ENCODE measurements at places on chromosomes 5 and 9.

DNA sequence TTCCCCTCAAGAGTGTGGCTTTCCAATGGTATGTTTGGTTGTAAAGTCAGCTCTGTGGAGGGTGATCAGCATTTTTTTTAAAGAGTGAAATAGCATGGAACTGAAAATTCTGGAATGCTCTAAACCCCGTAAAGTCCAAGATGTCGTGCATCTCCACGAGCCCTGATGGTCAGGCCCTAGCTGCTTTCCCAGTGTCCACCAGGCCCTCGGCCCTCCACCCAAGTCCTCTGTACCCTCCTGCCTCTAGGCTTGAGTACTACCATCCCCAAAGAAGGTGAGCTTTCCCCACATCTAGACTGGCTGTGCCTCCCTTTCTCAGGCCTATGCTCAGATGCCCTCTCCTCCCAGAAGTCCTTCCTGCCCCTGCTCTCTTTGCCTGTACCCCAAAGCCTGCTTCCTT, 280.3 kb downstream of the GADD45G start:
- DNase-seq: no peak

DNA sequence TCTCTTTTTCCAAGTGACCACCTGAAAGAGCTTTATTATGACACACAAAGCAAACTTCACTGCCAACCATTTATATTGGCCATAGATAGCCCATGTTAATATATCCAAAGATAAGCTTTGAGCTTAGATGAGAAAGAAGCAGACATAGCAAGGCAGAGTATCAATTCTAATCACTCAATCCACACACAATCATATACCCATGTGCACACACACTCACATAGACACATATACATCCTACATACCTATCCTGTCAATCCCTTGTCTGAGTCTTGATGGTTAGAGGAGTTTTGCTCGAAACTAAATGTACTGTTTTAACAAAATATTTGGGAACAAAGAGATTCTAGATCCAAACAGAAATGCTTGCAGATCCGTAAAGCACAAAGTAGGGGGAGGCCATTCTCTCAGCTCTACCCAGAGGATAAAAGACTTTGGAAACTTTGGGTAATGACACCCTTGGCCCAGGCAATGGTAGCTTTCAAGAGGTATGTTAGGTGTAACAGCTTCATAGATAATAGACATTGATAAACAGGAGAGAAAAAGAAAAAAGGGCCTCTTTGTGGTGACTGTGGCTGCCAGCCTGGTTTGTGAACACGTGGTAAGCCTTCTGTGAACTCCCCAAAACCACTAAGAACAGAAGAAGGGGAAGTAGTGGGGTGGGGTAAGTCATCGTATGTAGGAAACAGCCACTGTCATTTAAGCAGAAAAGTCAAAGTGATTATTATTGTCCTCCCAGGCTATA, 121.6 kb downstream of the TLR4 start:
- no peak for DNase-seq

- no peak for DNase-seq
Observed at GRCh38 chr5:125325488-125326149, 579.2 kb upstream of the ZNF608 start.

- peak; percentile 9 for DNase-seq
Observed at GRCh38 chr5:28779161-28779754, 1740.9 kb upstream of the CDH9 start.

DNA sequence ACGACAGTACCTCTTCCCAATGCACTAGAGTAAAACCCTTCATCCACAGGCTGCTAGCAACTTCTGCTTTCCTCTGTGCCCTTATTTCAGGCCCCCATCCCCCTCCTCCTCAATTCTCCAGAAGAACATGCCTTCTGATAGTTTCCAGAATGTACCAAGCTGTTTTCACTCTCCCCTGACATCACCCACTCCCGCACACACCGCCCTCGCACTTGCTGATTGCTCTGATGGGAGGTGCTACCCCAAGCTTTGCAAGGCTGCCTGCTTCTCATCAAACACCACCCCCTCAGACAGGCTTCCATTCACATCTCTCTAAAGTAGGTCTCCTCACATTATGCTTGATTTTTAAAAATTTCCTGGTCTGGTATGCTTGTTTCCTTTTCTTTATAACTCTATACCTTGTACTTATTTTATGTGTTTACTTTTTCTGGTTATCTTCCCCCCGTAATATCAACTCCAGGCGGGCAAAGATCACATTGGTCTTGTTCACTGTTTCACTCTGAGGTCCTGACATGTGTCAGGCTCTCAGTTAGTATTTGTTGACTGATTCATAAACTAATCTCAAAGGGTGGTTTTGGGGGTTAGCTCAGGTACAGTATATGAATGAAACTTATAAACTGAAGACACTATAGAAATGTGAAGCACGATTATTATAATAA, 91.0 kb upstream of the C9orf72 start:
- no peak for DNase-seq

GRCh38 chr5:142375944-142376411, 51.2 kb upstream of the SPRY4 start:
- DNase-seq: no peak

DNA sequence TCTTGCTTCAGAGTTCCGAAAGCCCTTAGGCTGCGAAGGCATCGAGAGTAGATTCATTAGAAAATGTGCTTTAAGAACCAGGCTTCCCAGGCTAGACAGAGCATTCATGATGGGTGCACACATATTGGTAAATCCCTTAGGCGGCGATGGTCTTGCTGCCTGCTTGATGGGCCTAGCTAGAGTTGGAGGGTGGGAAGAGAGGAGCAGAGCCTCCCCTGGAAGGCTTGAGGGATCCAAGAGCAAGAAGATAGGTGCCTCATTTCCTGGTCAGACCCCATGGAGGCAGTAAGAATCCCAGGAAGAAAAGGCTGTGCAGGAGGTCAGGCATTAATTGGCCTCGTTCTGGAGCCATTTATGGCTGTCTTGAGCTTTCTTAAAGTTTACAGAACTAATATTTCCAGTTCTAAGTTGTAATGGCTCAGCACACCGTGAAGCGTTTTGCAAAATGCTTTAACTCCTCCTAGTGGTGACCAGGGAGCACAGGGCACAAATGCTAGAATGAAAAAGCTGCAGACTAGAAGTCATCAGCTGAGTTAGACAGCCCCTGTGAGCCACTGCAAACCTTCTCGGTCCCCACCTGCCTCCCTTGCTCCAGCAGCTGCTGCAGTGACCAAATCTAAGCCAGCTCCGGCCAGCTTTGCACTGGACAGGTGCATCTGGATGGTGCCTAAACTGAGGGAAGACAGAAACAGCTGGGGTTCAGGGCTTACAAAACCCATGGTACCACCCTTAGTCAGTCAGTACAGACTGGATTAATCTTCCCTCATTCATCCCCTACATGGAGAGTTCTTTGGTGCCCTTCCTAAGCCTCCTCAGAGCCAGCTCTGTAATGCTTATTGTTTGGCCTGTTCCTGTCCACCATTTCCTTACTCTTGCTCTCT, 14.7 kb downstream of the SLC45A2 start:
- no peak for DNase-seq

DNA sequence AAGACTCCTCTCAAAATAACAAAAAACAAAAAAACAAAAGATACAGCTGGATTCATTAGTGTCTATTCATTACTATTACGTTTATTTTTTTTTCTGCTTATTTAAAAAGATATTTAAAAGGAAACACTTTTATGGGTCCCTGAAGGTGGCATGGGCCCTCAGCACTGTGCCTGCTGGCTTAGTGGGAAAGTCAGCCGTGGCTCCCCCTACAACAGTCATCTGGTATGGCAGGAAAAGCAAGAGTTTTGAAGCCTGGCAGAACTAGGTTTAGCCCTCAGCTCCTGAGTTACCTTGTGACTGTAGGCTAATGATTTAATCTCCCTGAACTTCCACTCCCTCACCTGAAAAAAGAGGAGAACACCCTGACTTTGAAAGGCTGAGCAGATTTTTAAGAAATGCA, 135.6 kb downstream of the GOLPH3 start:
- no peak for DNase-seq

DNA sequence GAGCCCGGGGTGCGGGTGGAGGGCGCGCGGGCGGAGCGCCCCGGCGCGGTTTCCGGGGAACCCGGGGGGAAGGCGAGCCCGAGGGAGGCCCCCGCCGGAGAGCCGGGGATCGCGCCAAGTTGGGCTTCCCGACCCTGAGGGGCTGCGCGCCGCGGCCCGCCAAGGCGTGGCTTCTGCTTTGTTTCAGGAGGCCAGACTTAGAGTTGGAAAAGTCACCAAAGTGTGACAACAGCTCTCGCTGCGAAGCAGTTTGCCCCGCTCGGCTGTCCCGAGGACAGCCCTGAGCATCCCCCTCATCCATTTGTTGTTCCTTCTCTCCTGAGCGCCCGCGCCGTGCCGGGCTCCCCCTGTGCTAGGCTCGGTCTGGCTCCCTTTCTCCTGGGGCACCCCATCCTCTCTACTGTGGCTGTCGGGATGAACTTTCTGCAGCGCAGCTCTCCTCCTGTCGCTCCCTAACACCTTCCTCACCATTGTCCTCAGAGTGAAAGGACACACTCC, 410 bp downstream of the GLIPR2 start:
- DNase-seq: no peak

- no peak for DNase-seq
Observed at GRCh38 chr5:86909418-86910295, 291.9 kb downstream of the COX7C start.
